ENCODE measurements at places on chromosomes 5 and 9.

- DNase-seq: no peak
These were observed 37.8 kb upstream of the S1PR3 start for GRCh38 chr9:88953381-88954029.

GRCh38 chr9:93664549-93665120 lies 88.3 kb downstream of the PHF2 start:
- DNase-seq: no peak

GRCh38 chr9:38071470-38072134 lies 2.6 kb upstream of the SHB start:
- DNase-seq: no peak

GRCh38 chr9:93184432-93185265 lies 710 bp downstream of the WNK2 start:
- DNase-seq: no peak

DNA sequence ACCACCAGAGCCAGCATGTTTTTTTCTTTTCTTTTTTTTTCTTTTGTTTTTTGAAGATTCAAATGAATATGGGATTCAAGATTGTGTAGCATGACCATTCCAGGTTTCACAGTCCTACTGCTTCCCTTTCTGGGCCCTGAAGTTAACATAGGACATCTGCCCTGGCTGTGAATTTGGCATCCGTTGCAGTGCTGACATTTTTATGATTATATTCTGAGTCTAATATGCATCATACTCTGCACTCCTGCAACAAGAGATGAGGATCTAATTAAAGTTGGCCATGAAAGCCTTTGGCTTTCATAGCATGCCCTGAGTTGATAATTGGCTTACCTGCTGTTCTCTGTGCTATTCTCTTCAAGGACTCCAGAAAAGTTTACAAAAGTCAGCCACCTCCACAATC lies 29.8 kb downstream of the C5orf22 start:
- DNase-seq: no peak

DNA sequence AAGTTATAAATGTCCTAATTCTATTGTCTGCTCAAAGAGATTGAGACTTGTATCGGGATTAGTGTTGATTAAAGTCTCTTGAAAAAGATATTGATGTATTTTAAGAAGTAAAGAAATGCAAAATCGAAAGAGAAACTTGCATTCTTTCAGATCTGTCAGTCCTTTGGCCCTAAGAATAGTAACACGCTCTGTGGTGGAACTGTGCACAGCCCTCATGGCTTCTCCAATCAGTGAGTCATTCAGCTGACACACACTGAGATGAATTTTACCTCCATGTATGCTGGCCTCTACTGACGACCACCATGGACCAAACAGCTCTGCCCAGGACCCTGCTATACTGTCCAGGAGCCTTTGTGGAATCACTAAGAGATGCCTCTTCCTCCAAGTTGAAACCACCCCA lies 232.4 kb downstream of the ESM1 start:
- no peak for DNase-seq

DNA sequence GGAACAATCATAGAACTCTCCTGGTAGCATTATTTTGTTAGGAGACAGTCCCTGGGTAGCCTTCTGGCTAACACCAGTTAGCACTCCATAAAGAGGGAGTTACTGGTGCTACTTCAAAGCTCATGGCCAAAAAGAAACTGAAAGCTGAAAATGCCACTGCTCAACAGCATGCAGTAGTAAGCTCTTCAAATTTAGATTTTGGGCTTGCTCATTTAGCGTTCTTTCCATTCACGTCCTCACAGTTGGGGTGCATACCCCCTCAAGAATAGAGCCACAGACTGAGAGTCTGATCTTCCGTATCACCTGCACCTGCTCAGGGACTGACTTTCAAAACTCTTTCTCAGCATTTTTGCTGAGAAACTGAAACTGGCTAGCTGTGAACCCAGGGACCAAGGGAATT lies 24.7 kb downstream of the NTRK2 start:
- DNase-seq: no peak

- peak; percentile 44 for DNase-seq
These were observed 544 bp upstream of the ERCC6L2 start for GRCh38 chr9:95874989-95875304.

GRCh38 chr5:126746290-126746689 lies 30.6 kb upstream of the LMNB1 start:
- DNase-seq: no peak

GRCh38 chr5:61788548-61788947 lies 456.5 kb downstream of the ZSWIM6 start:
- DNase-seq: no peak

GRCh38 chr9:21317956-21318923 lies 13.1 kb upstream of the IFNA5 start:
- peak; percentile 5 for DNase-seq

DNA sequence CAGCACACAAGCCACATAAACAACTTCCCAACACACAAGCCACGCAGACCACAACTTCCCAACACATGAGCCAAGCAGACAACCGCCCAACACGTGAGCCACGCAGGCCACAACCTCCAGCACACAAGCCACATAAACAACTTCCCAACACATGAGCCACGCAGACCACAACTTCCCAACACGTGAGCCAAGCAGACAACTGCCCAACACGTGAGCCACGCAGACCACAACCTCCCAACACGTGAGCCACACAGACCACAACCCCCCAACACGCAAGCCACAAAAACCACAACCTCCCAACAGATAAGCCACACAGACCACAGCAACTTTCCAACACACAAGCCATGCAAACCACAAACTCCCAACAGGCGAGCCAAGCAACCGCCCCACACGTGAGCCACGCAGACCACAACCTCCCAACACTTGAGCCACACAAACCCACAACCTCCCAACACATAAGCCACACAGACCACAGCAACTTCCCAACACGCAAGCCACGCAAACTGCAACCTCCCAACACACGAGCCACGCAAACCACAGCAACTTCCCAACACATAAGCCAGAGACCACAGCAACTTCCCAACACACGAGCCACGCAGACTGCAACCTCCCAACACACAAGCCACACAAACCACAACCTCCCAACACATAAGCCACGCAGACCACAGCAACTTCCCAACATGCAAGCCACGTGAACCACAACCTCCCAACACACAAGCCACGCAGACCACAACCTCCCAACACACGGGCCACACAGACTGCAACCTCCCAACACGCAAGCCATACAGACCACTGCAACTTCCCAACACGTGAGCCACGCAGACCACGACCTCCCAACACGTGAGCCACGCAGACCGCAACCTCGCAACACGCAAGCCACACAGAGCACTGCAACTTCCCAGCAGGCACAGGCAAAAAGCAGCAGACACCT lies 10.1 kb downstream of the BRD9 start:
- no peak for DNase-seq

GRCh38 chr9:97880336-97880735 lies 27.3 kb downstream of the FOXE1 start:
- no peak for DNase-seq

- DNase-seq: no peak
These were observed 29.2 kb upstream of the TIFAB start for GRCh38 chr5:135481387-135481786.

- no peak for DNase-seq
These were observed 22.8 kb upstream of the RGMB start for GRCh38 chr5:98750693-98751092.

DNA sequence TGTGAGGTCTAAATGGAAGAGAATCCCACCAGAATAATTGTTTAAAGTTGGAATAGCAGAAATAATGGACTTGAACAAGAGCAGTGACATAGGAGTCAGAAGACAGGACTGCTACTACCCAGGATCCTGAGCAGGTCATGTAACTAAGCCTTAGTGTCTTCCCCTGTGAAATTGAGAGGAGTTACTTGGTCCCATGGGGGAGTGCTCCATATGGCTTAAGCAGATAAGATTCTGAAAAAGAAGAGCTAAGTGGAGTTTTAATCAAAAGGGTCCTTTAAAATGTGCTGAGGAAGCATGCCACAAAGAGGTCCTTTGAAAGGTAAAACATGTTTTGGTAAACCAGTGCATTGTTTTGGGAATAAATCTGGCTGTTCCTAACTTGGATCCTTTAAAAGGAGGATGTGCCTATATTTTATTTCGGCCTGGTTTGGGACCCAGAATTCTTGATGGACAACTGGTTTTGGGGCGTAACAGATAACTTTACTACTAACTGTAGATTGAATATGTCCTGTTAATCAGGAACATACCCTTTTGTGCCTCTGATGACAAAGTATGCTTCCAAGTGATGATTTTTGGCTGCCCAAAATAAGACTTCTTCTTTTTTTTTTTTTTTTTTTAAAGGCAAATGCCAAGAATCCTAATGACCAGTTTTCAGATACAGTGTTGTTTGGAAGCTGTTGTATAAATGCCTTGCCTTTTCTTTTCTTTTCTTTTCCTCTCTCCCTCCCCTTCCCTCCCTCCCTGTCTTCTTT lies 5.7 kb downstream of the RCL1 start:
- DNase-seq: no peak

GRCh38 chr5:112257976-112258375 lies 161.1 kb downstream of the EPB41L4A start:
- DNase-seq: no peak

GRCh38 chr5:142303565-142303964 lies 21.3 kb downstream of the SPRY4 start:
- no peak for DNase-seq

DNA sequence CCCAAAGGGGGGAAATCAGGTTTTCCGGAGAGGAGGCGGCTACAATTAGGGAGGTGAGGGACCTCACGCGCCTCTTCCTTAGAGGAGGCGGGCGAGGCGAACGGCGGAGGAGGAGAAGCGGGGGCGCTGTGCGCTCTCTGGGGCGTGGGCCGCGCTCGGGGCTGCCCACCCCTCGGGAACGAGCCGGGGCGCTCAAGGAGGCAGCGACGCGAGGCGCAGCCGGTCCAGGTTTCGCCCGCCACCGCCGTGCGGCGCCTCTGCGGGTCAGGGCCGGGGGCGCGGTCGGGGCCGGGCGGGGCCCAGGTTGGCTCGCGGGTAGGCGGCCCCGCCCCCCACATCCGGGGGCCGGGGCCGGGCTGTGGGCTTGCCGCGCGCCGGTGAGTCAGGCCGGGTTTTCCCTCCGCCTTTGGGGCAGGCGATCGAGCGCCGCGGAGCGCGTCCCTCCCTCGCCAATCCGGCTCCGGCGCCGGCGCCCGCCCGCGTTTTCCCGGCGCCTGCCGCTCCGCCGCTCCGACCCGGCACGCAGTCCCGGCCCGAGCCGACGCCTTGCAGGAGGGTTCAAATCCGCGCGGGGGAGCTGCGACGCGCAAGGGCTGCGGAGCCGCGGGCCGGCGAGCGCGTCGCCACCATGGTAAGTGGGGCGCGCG lies at the start of gene N4BP3:
Gene N4BP3, plus strand, starts transcription at position 392 of the 647 bp plus-strand sequence. CDS start 6,052 bp downstream, outside the sequence.
- peak; percentile 45 for DNase-seq

- DNase-seq: no peak
These were observed 93.9 kb downstream of the YTHDC2 start for GRCh38 chr5:113607361-113607760.

- DNase-seq: no peak
These were observed 892 bp upstream of the TNC start for GRCh38 chr9:115118879-115119218.

DNA sequence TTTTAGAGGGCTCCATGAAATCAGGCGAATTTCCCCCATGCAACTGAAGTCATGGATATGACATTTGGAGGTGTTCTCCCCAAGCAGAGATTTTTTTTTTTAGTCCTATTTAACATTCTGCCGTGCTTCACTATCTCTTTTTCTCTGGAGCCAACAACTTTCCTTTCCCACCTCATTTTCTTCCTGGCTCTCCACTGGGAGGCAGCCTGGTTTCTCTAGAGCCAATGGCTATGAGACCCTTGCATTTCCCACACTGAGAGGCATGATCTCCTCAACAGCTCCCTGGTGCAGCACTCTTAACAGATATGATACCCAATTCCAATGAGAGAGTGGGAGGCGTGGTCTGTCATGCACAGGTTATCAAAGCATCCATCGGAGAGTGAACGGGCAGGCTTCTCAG lies 310.8 kb downstream of the DRD1 start:
- no peak for DNase-seq

DNA sequence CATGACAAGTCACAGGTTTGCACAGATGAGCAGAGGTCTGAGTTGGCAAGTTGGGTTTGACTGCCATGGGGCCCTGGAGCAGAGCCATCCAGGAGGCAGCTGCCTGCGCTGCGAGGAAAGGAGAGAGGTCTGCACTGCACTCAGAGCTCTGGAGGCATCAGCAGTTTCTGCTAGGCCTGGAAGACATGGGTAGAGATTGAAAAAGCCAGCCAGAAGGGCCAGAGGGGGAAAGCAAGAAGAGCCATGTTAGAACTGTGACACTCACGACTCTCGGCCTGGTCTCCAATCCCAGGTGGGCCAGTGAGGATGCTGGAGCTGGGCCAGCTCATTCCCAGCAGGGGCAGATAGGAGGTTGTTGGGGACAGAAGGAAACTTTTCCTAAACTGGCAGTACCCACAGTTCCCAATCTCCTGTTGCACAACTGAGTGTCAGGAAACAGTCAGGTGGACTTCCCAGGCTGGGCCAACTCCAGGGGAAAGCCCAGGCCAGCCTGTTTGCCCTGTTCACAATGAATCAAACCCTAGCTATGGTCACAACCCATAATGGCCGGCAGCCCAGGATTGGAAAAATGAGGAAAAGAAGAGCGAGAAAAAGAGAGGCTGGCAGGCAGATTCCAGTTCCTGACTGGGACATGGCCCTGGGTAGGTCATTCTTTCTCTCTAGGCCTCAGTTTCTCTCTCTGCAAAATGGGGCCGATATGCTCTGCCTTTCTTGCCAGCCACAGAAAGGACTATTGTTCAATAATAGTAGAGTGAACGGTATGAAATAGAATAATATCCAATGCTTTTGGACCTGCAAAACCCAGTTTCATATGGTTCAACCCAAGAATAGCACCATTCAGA lies 7.8 kb upstream of the ORM1 start:
- DNase-seq: no peak

- no peak for DNase-seq
These were observed 317.6 kb downstream of the CWC27 start for GRCh38 chr5:65086234-65086890.

DNA sequence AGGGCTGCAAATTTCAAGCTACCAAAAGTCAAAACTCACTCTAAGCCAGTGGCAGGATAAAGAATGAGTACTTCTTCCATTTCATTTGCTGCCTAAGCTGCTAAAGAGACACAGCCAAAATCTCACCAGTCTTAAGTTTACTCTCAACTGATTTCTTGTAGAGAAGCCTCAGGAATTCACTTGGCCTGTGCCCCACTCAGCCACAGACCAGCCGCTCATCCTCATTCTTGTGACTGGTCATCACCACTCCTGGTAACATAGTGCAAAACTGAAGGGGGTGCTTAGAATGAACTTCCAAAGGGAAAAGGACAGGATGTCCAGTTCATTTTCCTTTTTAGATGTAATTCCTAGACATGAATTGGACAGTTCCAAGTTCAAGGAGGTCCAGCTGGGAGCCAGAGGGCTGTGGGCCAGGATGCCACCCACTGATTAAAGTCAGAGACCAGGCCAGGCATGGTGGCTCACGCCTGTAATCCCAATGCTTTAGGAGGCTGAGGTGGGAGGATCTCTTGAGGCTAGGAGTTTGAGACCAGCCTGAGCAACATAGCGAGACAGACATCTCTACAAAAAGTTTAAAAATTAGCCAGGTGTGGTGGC lies 72.7 kb upstream of the RANBP3L start:
- DNase-seq: no peak

- no peak for DNase-seq
These were observed 3.3 kb downstream of the TMEM174 start for GRCh38 chr5:73176250-73176649.

GRCh38 chr9:34098307-34098706 lies 28.2 kb downstream of the DCAF12 start:
- no peak for DNase-seq

GRCh38 chr9:32004431-32005076 lies 379.9 kb upstream of the ACO1 start:
- DNase-seq: no peak

- no peak for DNase-seq
These were observed 2.2 kb downstream of the THBS4 start for GRCh38 chr5:80037366-80037765.

GRCh38 chr9:133478851-133479711 lies at the start of gene SLC2A6:
SLC2A6 (minus strand) TSS chr9:133479099; CDS start chr9:133479059, 40 bp downstream.
- DNase-seq: peak; percentile 70

Data from T follicular helper cell (primary cell).